ENCODE measurements at places on chromosomes 4 and X.

GRCh38 chr4:3467601-3468031 lies 4.5 kb downstream of the DOK7 start:
- DNase-seq, result no peak

GRCh38 chr4:188971125-188971524 lies 831.9 kb downstream of the TRIML1 start:
- DNase-seq, result no peak

- DNase-seq, result no peak
Observed at GRCh38 chrX:72430405-72430968, 124.8 kb upstream of the CITED1 start.

GRCh38 chr4:25991340-25991739 lies 77.3 kb downstream of the SMIM20 start:
- DNase-seq, result no peak

DNA sequence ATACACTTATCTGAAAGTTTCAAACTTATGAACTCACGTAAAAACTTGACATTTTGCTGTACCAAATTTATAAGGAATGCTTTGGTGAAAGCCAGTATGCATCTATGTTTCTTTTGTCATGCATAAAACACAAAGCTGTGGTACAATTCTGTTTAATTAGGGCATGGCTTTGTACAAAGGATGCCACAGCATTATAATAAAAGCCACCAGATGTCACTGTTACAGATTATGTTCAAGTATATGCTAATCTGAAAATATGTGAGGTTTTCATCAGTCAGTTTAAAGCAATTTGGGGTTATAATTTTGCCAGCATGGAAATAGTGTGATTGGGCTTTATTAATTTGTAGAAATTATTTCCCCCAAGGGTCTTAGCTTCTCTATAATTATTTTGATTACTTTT lies 69.0 kb downstream of the ATOH1 start:
- DNase-seq, result no peak
